ENCODE measurements at places on chromosomes 3 and 15. TPM values are rescaled to one million over a fixed set of nuclear protein-coding genes. Genes with fewer than 3 reads are reported as not detected.

Gene SERPINI2
- not detected for total RNA-seq

Gene KNG1
- not detected for total RNA-seq

Gene CSPG4
- 0.19 TPM for total RNA-seq

Gene MAP6D1
- 3.0 TPM for total RNA-seq

Gene GCHFR
- total RNA-seq = 30.6 TPM

Gene RTP1
- not detected for total RNA-seq

Data from dermis blood vessel endothelial cell (primary cell).